ENCODE measurements at places on chromosomes 3 and 15.

DNA sequence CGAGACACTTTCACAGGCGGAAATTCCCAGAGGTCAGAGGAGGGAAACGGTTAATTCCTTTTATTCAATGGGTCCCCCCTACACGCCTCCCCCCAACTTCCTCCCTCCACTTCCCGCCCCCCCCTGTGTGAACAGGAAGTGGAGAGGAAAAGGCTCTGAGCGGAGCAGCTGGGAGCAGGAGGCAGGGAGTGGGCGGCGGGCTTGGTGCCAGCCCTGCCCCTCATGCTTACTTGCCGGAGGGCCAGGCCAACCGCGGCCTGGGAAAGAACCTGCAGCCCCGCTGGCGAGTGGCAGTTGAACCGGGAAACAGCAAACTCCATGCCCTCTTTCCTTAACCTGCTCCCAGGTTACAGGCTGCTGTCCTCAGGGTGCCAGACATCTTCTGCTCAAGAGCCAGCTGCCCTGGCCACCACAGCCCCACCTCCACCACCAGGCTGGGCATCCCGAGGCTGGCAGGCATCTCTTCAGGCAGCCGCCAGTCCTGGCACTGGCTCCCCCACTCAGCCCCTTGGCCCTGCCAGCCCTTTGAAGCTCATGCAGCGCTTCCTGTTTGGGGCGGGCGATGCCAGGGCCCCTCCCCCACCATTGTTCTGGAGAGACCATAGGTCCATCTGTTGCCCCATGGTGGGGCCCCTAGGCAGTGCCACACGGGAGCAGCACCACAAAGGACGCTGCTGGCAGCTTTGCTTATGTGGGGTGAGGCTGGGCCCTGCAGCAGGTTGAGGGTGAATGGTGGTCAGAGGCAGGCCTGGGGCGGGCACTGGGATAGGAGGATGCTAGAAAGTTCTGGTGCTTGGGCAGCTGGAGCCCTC lies 12.9 kb downstream of the VPS18 start:
- peak; percentile 17 for DNase-seq

DNA sequence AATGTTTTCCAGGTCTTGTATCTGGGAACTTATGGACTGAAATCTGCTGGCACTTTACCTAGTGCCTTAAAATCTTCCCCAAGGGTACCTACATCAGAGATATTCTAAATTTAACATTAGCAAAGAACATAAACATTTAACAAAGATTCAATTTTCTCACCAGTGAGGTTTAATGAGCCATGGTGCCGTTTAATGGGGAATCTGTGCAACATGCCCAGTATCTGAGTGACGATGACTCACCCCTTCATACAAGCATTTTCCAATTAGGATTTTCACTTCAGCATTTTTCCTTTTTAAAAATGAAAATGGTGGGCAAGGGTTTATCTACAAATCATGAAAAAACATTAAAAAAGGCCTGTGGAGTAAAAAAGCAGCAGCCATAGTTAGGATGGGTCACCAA lies 189.4 kb downstream of the SLC9A9 start:
- DNase-seq, result peak; percentile 22

DNA sequence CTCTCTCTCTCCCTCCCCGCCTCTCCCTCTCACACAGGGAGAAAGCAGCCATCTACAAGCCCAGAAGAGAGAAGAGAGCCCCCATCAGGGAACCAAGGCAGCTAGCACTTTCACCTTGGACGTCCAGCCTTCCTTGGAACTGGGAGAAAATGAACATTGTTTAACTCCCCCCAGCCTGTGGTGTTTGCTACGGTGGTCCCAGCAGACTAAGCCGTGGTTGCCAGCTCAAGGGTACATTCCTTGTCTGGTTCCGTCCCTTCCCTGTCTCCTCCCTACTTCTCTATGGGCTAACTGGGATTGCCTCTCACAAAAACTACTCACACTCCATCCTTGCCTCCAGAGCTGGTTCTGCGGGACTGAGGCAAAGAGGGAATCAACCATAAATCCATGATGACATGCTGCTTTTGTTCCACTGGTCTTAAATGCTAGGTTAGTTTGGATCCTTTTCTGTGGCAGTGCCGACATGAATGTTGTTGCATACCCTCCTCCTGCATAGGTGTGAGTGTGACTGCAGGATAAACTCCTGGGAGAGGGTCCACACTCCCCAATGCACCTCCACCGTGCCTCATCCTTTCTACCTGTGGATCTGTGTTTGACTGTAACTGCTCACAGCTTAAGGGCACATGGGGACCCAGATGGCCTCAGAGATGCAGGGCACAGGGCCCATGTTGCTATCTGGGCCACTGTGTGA lies 12.0 kb downstream of the C3orf22 start:
- DNase-seq, result no peak

DNA sequence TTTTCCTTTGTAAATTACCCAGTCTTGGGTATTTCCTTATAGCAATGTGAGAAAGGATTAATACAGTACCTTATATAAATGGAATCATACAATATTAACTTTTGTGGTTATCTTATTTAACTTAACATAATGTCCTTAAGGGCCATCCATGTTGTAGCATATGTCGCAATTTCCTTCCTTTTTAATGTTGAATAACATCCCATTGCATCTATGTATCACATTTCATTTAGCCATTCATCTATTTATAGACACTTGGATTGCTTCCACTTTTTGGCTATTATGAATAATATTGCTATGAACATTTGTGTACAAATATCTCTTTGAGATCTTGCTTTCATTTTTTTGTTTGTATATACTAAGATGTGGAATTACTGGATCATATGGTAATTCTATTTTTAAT lies 342.2 kb downstream of the PDCD6IP start:
- DNase-seq, result no peak

GRCh38 chr15:48623456-48623855 lies 22.1 kb downstream of the FBN1 start:
- DNase-seq, result no peak

DNA sequence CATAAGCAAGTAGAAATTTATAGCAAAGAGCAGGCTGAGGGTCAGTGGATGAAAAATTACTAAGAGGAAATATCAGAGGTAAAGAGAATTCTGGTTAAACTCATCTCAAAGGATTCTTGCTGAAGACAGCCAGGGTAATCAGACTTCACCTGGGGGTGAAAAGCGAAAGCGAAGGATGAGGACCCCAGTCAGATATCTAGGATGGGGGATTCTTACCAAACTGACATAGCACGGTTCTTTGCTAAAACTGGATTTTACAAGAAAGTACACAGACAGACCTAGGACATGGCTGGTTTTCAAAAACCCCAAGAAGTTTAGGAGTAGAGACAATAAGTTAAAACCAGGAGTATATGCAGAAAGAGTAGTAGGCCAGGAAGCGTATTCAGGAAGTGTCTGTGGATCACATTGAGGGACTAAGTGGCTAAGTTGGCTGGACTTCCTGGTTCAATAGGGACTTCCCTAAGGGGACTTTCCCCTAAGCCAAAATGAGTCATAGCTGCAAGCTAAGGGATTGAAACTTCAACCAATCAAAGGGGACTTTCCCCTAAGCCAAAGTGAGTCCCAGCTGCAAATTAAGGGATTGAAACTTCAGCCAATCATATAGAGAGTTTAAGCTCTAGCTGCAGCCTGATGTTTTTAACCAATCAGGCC lies 2.4 kb upstream of the CFAP91 start:
- DNase-seq, result peak; percentile 4

DNA sequence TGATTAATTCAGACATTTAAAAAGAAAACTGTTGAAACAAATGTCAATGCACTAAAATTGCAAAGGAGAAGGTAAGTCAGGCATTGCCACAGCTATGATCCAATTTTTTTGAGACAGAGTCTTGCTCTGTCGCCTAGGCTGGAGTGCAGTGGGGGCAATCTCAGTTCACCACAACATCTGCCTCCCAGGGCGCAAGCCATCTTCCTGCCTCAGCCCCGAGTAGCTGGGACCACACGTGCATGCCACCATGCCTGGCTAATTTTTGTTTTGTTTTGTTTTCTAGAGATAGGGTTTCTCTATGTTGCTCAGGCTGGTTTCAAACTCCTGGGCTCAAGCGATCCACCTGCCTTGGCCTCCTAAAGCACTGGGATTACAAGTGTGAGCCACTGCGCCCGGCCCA lies 117.6 kb downstream of the FMN1 start:
- no peak for DNase-seq
